NCI-H1417 treated with DMSO at 0.1 percent for 48 hours (cell line): ENCODE measurements at places on chromosomes 4 and X.

GRCh38 chr4:1056671-1057402 is 45.4 kb downstream of the FGFRL1 start:
- DNase-seq: no peak

DNA sequence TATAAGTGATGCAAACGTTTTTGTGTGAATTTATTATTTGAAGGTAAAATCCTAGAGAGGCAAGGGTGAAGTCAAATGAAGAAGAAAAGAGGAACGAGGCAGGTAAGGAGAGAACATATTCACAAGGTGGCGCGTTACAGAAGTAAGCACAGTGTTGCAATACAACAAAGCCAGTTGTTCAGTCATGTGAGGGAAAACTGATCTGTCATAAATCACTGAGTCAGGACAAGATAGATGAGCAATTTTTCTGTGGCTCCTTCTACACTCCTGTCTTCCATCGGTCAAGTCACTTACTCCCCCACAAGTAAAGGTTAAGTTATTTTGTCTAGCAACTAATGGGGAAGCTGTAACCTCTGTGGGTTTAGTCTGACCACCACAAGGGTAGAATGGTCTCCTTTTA is 203.0 kb upstream of the GK2 start:
- DNase-seq: no peak

GRCh38 chrX:119266364-119266995 is 30.4 kb downstream of the PGRMC1 start:
- DNase-seq: no peak

DNA sequence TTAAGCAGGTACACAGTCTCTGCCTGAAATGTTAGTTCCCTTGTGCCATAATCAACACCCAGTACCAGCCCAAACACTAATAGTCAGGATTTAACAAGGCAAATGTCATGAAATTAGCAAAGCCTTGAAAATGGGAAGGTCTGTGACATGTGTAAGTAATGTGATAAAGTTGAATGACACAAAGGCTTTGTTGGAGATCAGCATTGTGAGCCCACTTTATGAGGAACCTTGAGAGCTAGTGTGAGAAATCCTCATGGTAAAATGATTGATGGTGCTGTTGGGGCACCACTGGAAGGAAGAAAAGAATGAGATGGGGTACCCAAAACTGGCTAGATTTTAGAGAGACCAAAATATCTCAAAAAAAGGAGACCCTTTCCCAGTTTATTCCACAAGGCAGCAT is 3.3 kb upstream of the LIN54 start:
- no peak for DNase-seq

- DNase-seq: no peak
Observed at GRCh38 chr4:171430495-171430894, 382.7 kb upstream of the GALNTL6 start.

DNA sequence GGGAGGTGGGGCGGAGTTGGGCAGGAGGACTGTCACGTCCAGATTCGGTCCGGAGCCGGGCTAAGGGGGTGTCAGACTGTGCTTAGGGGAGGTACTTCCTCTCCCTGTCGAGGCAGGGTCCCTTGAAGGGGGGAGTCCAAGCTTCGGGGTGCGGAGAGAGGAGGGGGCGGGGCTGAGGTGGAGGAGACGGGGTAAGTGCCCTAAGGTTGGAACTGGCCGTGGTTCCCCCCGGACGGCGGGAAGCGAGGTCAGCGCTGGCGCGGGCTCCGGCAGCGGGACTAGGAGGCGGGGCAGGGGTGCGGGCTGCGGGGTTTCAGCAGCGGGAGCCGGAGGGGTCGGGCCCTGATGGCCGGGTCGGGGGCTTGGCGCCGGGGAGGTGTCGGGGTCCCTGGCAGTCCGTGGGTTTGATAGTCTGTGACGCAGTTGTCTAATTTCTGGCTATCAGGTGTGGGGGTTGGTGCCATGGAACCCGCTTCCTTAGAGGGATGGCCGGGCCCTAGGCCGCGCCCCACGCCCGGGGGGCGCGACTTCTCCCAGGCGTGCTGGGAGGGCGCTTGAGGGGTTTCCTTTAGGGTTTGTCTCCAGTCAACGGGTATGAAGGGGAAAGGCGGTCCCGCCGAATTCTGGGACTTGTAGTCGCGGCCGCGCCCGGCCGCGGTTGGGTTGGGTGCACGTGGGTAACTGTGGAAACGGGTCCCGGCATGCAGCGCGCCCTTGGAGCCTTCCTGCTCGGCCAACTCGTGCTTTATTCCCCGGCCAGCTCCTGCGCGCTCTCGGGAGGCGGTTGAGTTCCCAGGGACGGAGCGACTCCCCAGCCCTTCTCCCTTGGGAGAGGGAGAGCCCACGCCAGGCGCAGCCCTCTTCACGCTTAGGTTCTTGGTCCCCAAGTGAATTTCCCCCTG is 1.5 kb downstream of the DCUN1D4 start:
- DNase-seq: peak; percentile 52

GRCh38 chrX:38548508-38548907 is 12.8 kb upstream of the TSPAN7 start:
- no peak for DNase-seq

- no peak for DNase-seq
Observed at GRCh38 chr4:146900295-146900694, 45.4 kb downstream of the TTC29 start.

- DNase-seq: no peak
Observed at GRCh38 chrX:12936947-12937346, 30.5 kb downstream of the TLR8 start.

DNA sequence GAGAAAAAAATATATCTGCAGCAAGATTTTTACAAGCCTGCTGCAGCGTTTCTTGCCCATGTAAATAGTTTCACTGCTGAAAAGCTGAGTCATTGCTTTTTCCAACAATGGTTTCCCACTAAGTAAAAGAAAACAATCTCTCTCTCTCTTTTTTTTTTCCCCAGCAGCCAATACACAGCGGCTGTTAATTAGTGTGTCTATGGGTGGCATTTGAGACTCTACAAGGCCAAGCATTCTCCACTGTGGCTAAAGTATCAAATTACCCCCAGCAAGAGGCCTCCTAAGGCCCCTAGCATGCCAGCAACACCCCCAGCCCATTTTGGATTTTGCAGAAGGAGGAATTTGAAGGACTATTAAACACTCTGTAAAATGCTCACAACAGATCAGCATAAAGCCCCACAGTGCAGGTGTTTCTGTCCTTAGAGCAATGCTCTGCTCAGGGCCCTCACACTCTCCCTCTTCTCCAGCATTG is 837.4 kb downstream of the TRIML1 start:
- DNase-seq: peak; percentile 31

- no peak for DNase-seq
Observed at GRCh38 chr4:102411408-102411807, 66.1 kb upstream of the SLC39A8 start.

DNA sequence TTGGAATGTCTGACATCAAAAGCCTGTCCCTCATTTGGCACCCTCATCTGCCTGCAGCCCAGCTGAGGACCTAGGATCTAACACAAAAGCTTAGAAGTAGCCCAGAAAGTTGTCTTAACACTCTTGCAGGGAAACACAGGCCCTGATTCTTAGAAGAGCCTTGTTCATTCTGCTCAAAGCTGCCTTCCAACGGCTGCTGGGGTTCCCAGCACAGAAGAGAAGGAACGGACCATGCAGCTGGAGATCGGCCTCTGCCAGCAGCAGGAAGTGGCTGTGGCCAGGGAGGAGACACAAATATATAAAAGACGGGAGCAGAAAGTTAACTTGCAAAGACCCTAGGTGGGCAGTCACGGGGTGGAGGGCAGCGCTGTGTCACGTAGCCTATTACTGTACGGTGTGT is 20.4 kb downstream of the PRPS2 start:
- no peak for DNase-seq
